Mesothelial cell of epicardium (in vitro differentiated cells): ENCODE measurements at places on chromosomes 2 and 18. TPM values are rescaled to one million over a fixed set of nuclear protein-coding genes. Genes with fewer than 3 reads are reported as not detected.

- DNase-seq = no peak
- no peak overlapping the region for H3K4me3 ChIP-seq
- H3K4me1 ChIP-seq = peaks cover 20% of the 10 kb centered on the region
- H3K27ac ChIP-seq = no peak overlapping the region
- no peaks in the 10 kb centered on the region for H3K36me3 ChIP-seq
Observed at GRCh38 chr2:215738351-215738750, 275.0 kb downstream of the MREG start.

The PTH2R gene
- total RNA-seq = not detected in 3 replicates

DNA sequence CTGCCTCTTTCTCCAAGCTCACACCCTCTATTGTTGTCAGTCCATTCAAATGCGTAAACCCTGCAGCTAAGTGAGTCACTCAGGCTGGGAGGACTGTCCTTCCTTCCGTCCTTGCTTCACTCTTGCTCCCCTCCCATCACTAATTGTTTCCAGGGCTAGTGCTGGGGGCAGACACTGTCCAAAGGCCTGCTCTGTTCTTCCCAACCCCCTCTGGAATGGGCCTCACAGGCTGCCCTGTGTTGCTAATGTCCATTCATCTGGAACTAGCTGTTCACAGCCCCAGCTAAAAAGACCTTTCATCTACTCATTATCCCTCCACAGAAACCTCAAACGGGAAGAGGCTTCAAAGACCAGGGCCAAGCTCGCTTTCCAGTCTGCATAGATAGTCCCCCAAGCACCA is 31.9 kb upstream of the NRP2 start:
- no peaks in the 10 kb centered on the region for H3K27me3 ChIP-seq
- H3K4me3 ChIP-seq = no peak overlapping the region
- H3K27ac ChIP-seq = no peak overlapping the region
- H3K4me1 ChIP-seq = peaks cover 2% of the 10 kb centered on the region
- H3K36me3 ChIP-seq = no peaks in the 10 kb centered on the region
- no peak for DNase-seq

The ASB18 gene
- not detected in 3 replicates for total RNA-seq

- peaks cover 16% of the 10 kb centered on the region for H3K4me1 ChIP-seq
- no peaks in the 10 kb centered on the region for H3K27me3 ChIP-seq
- H3K4me3 ChIP-seq = no peak overlapping the region
- H3K36me3 ChIP-seq = peaks cover 14% of the 10 kb centered on the region
Observed at GRCh38 chr2:25301453-25302352, 40.0 kb downstream of the DNMT3A start.
